ENCODE measurements at places on chromosomes 12 and 14.

GRCh38 chr12:123519141-123520001, 14.1 kb downstream of the RILPL1 start:
- no peak for DNase-seq

DNA sequence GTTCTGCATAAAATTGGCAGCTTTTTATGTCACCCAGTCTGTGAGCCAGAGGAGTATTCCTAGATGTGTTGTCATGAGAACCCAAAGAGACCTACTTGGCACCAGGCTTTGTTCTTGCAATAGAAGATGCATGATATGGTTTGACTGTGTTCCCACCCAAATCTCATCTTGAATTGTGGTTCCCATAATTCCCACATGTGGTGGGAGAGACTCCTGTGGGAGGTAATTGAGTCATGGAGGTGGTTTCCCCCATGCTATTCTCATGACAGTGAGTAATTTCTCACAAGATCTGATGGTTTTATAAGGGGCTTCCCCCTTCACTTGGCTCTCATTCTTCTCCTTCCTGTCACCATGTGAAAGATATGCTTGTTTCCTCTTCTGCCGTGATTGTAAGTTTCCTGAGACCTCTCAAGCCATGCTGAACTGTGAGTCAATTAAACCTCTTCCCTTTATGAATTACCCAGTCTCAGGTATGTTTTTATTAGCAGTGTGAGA, 572.0 kb upstream of the ATP2B1 start:
- no peak for DNase-seq

DNA sequence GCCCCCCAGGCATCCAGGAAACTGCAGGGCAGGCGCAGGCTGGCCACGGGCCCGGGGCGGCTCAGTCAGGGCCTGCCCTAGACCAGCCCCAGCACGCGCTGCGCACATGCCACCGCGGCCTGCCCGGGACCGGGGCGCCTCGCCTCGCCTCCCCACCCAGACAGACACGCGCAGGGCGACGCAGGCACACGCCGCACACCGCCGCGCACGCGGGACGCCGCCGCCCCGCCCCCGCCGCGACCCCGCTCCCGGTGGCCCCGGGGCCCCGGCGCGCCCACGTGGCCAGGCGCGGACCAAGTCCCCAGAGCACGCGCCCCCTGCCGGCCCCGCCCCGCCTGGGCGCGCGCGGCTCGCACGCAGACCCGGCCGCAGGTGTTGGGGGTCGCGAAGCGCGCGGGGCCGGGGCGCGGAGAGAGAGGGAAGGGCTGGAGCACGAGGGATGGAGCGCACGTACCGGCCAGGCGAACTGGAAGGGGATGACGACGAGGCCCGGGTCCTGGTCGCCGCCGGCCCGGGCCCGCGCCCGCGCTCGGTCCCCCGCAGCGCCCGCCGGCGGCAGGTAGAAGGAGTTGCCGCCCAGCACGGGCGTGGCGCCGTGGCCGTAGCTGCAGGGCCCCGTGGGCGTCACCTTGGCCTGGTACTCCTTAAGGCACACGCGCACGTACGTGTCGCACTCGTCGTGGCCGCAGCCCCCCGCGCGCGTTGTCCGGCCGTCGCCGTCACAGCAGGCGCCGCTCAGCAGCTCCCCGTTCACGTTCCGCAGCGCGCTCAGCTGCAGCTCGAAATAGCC, 1.1 kb downstream of the JAG2 start:
- DNase-seq: no peak

GRCh38 chr12:5232826-5233500, 189.3 kb downstream of the KCNA5 start:
- DNase-seq: no peak

DNA sequence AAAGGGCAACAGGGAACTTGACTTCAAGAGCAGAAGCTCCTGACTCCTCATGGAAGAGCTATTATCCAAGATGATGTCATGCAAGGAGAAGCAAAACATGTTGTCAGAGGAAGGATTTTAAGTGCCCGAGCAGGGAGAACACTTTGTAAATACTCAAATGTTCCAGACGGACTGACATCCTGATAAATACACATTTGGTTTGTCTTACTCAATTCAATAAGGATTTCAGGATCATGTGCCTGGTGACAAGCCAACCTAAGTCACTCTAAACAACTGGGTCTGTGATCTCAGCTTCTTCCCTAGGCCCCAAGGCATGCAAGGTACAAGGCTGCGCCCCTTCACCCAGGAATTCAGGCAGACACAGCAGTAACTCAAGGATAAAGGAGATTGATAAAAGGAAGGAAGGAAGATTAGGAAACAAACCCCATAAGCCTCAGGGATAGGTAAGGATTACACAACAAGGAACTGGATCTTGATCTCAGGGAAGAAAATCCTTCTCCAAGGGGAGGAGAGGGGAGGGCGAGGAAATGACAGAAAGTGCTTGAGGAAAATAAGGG, 26.8 kb upstream of the CEBPE start:
- DNase-seq: no peak

GRCh38 chr14:36713960-36714703, 52.5 kb downstream of the PAX9 start:
- no peak for DNase-seq

DNA sequence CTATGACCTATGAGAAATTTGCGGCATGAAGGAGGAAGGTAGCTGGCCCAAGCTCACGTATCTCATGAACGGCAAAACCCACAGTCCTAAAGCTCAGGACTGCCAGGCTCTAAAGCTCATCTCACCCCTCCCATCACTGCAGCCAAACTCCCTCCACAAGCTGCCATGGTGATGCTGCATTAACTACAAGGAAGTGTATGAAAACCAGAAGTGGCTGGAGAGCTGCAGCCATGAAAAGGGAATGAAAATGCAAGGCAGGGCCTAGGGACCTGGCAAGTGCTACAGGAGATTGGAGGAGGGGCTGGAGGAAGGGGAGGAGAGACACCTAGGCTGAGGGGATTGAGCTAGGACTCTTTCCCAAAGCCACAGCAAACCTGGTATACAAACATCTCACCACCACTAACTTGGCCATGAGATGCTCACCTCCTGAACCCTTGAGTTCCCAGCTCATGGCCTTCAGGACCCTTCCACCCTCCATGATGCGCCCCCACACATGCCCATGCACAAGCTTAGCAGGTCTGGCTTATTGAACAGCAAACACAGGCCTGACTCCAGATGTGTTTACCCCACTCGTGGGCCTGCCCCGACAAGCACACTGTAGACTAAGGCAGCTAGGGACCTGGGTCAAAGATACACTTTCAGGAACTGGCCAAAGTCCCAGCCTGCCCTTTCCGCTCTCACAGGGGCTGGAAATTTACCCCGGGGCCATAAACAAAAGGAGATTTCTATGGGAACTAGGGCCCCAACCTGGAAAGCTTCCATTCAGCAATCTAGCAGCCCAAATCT, 42.0 kb downstream of the LTBP2 start:
- no peak for DNase-seq

GRCh38 chr12:104560881-104561280, 104.1 kb downstream of the CHST11 start:
- DNase-seq: no peak

- no peak for DNase-seq
Observed at GRCh38 chr14:28297559-28297958, 469.0 kb upstream of the FOXG1 start.

DNA sequence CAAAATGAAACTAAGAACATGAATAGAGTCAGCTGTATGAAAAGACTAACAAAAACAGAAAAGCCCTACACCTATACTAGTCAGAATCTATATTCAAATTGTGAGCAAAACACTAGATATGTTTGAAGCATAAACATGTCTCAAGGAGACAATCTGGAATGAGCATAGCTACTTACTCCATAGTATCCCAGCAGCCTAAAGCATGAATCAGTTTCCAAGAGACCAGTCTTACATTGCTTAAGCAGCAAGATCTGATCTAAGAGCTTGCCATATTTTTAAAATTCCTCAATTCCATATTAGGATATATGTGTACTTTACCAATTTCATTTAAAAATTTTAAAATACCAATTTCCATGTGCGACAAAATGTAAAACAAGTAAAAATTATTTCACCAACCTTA, 7.7 kb downstream of the CAPS2 start:
- DNase-seq: no peak

- no peak for DNase-seq
Observed at GRCh38 chr12:108305520-108305919, 33.6 kb downstream of the CMKLR1 start.

- peak; percentile 36 for DNase-seq
Observed at GRCh38 chr12:9925705-9926393, 6.3 kb downstream of the CLEC2A start.

All from central memory CD4-positive, alpha-beta T cell (primary cell).